T follicular helper cell (primary cell): ENCODE measurements at places on chromosomes 1 and 21.

DNA sequence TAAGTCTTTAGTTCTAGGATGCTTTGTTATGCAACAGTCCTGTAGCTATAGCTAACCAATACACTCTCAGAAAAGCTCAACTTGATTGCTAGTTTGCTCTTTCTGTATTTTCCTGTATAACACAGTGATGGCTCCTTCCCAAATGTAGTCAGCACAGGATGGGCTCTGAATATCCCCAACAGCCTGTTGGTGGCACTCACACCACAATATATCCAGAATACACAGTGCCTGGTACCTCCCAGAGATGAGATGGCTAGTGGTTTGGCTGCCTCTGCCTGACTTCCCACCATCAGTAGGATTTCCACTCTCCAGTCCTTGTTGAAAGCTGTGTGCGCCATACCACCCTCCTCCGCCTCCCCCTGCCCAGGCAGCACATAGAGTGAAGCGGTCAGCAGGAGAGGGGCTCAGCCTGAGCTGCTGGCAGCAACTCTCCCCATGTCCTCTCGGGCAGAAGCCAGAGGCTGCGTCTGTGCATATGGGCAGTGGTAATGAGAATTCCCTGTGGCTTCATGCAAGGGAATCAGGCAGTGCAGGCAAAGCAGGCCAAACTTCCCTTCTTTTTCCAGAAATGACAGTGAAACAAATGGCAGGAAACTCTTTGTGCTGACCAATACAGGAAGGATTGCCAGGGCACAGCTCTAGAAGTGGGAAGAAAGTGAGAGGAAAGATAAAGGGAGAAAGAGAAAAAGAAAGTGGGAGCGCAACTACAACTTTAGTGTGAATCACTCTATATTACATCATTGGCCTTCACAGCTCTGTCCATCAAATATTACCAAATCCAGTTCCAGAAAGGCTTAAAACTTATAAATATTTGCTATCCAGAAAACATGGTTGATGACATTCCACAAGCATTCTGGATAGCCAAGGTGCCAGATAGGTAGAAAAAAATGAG is 49.7 kb downstream of the LMX1A start:
- no peak for DNase-seq

DNA sequence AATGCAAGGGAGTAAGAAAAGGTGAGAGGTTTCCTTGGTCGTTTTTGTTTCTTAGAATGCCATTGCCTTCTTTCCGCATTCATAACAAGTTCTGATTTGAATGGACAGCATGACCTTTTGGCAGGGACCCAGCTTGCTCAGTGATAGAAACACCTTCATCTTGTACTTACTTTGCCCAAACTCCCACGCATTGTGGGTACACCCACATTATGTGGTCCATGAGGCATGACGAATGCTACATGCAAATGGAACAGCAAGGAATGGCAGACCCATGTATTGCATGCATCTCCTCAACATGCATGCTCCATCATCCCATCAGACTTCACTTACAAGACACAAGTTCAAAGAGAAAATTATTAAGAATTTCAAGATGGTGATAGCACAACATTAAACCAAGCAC is 102.8 kb downstream of the CDC7 start:
- no peak for DNase-seq

GRCh38 chr1:161817176-161817730 is 51.1 kb downstream of the ATF6 start:
- no peak for DNase-seq

DNA sequence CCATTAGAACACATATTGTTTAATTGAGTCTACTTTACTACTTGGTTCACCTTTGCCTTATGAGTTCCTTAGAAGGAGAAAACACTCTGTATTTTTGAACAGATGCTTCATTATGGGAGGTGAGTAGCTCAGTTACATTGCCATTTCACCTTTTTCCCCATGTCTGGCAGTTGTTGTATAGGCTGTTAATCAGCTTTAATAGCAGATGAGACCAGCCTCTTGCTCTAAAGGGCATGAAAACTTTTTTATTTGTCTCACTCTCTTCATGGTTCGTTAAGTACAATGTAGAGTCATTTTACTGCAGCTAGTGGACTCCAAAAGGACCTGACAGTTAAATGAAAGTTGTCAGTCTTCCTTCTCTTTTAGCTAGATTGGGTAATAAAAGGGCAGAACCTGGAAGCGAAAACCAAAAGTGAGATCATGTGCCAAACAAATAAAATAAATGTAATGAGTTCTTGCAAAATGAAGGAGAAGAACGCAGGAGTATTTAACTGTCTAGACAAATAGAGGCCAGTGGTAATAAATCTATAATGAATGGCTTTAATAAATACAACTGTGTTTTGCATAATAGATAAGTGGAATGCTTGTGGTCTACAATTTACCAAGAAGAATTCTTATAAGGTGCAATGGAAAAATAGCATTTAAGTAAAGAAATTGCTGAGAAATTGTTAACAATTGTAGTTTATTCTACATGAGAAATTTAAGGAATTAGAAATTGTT is 180.0 kb upstream of the NEGR1 start:
- no peak for DNase-seq

DNA sequence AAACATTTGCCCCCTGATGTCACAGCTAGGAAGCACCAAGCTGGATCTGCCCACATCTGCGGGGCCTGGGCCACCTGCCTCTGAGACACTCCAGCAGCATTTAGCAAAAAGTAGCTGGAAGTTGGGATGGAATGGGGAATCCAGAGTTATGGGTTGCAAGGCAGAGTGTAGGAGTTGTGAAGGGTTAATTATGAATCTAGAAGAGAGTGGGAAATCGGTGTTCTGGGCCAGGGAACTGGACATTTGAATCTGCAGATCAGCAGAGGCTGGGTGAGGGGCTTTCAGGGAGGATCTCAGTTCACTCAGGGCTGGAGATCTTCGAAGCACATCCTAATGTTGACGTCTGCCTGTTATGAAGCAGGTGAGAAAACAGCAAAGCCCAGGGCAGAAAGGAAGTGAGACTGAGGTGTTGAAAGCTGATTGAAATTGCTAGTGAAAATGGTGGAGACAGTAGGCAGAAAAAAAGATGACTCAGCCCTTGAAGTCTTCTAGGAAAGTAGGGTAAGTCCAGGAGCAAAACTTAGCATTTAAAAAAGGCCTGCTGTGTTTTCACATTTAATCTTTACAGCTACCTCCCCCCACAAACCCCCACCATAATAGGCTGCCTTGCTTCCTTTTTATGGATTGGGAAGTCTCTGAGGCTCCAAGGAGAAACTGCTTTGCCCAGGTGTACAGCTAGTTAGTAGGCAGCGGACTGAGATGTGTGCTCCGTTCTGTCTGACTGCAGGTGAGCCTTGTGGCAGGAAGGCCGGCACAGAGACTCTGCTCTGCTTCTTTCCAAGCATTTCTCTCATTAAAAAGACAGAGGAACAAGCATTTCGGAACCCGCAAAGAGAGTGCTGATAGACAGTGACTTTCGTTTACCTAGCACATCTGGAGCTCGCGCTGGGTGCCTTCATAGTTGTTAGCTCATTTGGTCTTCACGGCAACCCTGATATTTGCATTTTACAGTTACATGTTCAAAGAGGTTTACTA is 7.2 kb downstream of the VANGL1 start:
- DNase-seq, result no peak

DNA sequence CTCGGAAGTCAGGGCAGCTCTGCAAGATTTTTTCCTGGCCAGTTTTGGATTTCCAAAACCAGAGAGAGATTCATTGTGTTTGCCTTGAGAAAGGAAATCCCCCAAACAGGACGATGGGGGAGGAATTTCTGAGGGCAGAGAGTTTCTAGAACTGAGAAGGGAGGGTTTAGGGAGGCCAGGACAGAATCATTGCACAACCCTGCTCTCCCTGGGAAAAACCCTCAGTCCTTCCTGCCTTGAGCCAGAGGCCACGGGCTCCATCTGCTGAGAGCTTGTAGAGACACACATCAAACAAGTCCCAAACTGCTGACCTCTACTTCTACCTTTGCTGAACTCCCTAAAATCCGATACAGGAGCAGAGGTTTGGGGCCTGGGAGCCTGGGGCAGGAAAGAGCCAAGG is 99.7 kb downstream of the NMNAT2 start:
- no peak for DNase-seq

GRCh38 chr21:21159253-21159899 is 161.2 kb downstream of the NCAM2 start:
- no peak for DNase-seq

GRCh38 chr1:23577056-23578004 is 18.0 kb upstream of the ID3 start:
- DNase-seq, result no peak

DNA sequence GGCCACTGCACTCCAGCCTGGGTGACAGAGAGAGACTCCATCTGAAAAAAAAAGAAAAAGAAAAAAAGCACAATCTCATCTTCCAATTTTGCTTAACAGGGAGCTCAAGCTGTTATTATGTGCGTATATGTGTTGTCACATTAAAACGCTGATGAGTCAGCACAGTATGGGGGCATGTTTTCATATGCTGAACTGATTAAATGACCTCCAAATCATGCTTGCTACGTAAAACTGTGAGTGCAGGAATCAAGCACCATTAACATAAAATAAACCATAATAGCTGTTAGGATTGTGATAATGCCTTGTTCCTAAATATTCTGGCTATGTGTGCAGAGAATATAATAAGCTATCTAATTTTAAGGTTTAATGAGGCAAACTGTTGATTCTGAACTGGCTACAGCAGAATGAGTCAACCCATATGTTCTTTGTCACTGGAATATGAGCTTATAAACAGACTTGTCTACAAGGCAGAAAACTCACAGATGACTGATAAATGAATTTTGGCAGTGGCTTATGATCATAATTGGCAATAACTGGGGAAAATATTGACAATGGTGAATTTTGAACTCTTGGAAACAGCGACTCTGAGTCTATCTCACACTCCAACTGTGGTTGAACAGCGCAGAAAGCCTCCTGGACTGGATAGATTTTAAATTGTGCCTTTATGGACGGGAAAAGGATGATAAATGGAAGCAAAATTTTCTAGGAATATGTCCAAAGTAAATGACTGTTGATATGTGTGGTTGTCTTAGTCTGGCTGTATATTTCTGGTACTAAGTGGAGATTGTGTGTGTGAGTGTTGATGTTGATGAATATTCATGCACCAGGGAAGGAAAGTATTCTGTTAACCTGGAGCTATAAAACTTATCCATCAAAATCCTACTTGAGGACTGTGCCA is 75.5 kb downstream of the VCAM1 start:
- no peak for DNase-seq

DNA sequence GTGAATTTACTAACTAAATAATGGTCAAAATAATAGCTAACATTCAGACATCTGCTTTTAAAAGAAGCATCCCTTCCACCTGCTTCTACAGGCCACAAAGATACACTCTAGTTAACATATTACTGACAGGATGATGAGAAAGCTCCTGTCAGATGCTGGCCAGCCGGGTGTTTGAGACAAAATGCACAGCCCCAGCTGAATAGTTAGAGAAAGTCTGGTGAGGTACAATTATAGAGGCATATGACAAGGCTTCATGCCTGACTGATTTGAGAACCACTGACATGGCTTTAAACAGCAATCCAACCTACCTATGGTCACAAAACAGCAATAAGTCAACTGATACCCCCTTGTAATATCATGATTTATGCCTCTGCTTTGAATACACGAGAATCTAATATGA is 137.0 kb downstream of the DENND1B start:
- DNase-seq, result no peak

DNA sequence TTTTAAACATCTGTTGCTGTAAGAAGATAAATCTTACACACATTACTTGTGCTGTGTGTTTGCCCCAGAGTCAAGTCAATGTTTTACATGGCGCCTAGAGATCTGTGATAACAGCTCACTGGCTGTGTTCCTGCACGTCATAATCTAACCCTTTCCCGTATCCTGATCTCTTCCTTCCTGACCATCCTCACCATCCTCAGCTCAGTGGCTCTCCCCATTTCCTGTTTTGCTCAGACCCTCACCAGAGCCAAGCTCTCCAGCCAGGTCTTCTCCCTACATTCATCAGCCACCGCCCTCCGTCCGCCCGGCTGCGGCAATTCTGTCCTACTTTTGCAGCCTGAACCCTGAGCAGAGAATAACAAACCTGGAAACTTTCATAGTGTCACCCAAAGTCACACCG is 824.7 kb downstream of the USP25 start:
- no peak for DNase-seq

DNA sequence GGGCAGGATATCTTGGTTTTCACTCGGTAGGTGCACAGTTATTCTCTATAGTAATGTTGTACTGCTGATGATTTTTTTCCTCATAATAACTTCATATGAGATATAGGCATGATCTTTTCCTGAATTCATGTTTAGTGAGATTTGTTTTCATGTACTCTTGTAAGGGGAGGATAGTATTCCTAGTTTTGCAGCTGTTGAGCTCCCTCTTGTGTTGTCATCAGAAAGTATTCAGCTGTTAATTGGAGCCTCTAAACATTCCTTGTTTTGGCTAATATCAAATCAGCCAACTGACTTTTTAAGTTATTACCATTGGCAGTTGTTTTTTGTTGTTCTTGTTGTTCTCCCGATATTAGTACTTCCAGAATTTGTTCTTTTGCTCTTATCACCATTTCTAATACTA is 24.4 kb downstream of the OR10R2 start:
- DNase-seq, result no peak

DNA sequence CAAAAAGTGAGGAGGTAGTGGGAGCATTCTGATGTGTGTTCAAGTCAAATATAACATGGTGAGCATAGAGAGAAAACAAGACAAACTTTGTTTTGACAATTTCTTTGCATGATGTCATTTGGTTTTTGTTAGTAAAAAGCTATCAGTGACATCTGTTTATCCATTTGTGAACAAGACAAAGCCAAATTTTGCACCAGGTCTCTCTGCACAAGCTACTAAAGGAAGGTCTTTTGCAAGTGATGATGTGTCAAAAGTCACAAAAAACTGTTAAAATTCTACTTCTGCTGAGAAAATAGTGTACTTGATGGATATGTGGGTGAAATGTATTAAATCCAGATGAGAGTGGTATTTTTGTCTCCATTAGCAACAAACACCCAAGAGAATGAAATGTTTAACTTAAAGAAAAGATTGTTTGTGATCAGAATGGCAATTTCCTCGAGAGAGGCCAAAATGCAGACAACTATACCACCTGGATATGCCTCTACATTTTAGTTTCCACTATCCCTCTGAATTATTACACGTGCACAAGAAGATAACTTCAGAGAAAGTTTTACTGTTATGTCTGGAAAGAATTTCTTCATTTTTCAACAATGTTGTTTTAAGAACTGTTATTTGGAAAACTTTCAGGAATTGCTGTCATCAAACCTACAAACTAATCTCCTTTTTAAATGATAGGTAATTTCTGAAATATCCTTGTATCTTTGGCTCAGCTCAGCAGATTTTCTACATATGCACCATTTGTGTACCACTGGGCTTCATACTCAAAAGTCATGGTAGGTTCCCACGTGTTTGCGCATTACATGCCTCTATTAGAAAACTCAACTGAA is 807.4 kb upstream of the ADGRL2 start:
- DNase-seq, result no peak

GRCh38 chr1:213176341-213176740 is 125.3 kb downstream of the RPS6KC1 start:
- no peak for DNase-seq

- DNase-seq, result no peak
These were observed 12.3 kb upstream of the SEMA4A start for GRCh38 chr1:156140879-156141707.

GRCh38 chr1:230119340-230119739 is 52.3 kb downstream of the GALNT2 start:
- no peak for DNase-seq
